ENCODE measurements at places on chromosomes 6 and 20.

GRCh38 chr6:155301867-155302266 lies 12.4 kb downstream of the TFB1M start:
- no peak overlapping the region for H3K27ac ChIP-seq
- H3K36me3 ChIP-seq: peaks cover 5% of the 10 kb centered on the region
- H3K4me3 ChIP-seq: no peak overlapping the region
- peaks cover 1% of the 10 kb centered on the region for H3K4me1 ChIP-seq
- no peaks in the 10 kb centered on the region for H3K27me3 ChIP-seq

DNA sequence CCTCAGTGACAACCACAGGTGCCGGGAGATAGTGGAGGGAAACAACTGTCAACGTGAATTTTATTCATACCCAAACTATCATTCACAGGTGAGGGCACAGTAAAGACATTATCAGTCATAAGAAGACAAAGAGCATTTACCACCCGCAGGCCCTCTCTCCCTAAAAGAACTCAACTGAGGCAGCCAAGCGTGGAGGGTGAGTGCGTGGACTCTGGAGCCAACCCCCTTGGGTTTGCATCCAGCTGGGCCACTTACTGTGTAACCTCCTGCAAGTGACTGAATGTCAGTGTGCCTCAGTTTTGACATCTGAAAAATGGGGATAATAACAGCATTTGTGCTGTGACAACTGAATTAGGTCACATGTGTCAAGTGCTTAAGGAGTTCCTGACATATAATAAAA lies 70.6 kb upstream of the KCNK16 start:
- no peak overlapping the region for H3K4me3 ChIP-seq
- H3K36me3 ChIP-seq: no peaks in the 10 kb centered on the region
- H3K27ac ChIP-seq: no peak overlapping the region
- no peaks in the 10 kb centered on the region for H3K27me3 ChIP-seq
- H3K4me1 ChIP-seq: peaks cover 10% of the 10 kb centered on the region
- no peak for DNase-seq

- H3K27ac ChIP-seq: no peak overlapping the region
- no peaks in the 10 kb centered on the region for H3K4me1 ChIP-seq
- no peak for DNase-seq
- H3K36me3 ChIP-seq: no peaks in the 10 kb centered on the region
- no peaks in the 10 kb centered on the region for H3K27me3 ChIP-seq
These were observed 23.4 kb upstream of the DEFB125 start for GRCh38 chr20:64026-64603.

DNA sequence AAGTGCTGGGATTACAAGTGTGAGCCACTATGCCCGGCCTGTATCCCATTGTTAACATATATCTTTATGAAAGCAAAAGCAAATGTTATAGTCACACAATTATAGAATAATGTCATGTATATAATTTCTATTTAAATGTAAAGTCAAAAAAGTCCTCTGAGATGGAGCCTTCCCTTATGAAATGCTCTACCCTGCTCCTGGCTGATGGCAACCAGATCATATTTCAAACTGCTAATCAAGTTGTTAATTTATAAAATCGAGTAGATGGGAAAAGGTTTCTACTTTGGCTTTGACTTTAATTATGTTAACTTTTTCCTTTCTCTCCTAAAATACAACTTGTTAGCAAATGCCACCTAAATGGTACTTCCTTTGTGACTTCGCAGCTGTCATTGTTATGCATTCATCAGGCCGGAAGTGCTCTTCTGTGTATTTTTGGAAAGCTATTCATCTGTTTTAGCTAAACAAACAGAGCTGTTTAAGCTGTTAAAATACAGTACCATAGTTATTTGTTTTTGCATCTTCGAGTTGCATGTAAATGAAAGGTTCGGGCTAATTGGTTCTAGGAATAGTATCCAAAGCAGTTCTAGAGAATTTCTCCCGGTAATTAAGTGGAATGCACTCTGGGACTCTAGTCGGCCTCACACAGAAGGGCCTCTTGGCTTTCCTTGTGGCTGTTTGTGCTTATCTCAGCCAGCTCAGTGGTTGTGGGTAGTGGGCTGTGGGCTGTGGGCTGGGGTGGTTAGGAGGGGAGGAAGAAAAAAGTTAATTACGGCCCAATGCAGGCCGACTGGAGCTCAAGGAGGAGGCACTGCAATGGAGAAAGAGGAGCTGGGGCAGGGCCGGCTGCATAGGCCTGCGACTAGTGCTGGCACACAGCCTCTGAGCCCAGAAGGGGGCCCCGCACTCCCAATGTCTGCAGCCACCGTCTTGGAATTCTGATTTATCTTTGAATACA lies 34.8 kb downstream of the SLC35D3 start:
- DNase-seq: peak; percentile 15
- no peaks in the 10 kb centered on the region for H3K27me3 ChIP-seq
- peaks cover 2% of the 10 kb centered on the region for H3K4me1 ChIP-seq

DNA sequence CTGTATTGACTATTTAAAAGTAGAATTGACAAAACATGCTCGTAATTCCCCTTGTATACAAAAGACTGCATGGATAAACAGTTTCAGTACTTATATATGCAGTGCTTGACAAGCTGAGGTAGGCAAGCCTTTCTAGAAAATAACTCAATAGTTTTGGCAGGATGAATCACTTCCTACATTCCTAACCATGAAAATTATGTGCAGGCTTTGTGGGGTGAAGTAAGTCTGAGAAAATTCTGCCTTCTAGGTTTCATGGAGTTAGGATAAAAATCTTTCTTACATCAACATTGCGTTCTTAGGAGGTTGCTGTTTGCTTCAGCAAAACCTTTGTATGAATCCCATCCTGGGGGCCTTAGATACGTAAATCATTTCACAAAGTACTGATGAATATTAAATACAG lies 801.4 kb upstream of the EYS start:
- H3K4me1 ChIP-seq: no peaks in the 10 kb centered on the region
- no peak overlapping the region for H3K27ac ChIP-seq
- no peaks in the 10 kb centered on the region for H3K27me3 ChIP-seq
- H3K4me3 ChIP-seq: no peak overlapping the region

DNA sequence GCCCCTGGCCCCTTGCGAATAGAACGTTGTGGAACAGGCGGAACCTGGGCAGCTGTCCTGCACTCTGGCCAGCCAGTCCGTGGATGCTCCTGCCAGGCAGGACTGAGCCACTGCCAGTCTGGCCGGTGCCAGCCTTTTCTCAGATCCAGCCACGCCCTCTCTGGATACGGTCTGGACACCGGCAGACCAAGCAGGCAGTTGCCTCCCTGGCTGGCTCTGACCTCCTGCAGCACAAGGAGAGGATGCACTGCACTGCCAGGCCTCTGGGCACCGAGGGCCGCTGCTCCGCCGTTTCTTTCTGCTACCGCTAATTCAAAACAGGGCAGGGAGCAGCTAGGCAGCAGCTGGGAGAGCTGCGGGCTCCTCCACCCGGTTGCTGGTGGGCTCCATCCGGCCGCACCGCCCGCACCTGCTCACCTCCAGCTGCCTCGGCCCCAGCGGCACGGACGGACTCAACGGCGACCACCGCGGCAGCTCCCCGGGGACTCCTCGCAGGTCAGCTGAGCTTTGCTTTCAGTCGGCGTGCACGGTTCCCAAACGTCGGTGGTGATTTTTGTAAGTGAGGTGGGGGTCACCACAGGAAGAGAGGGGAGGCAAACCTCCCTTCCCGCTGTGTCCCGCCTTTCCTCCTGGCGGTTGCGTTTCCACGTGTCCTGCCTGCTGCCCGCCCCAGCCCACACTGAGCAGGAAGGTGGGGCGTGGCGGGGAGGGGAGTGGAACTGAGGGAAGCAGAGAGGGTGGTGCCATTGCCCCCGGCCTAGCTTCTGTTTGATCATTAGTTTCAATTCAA lies 30.3 kb upstream of the AFDN start:
- no peak overlapping the region for H3K27ac ChIP-seq
- peaks cover 10% of the 10 kb centered on the region for H3K4me1 ChIP-seq
- no peak for DNase-seq
- H3K36me3 ChIP-seq: no peaks in the 10 kb centered on the region

DNA sequence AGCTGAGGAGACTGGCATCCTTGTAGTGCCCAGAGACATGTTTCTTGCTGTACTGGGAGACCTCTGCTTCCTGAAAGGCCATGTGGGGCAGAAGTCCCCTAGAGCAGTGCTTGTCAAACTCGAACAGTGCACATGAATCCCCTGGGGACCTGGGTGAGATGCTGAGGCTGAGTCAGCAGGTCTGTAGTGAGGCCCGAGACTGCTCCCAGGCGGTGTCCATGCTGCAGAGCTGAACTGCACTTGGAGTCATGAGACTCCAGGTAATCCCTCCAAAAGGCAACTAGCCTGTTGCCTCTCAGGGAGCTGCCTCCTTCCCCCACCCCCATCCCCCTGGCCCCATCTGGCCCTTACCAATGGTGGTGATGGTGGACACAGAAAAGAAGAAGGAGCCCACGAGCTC lies 3.7 kb downstream of the KCNK17 start:
- H3K4me3 ChIP-seq: no peak overlapping the region
- no peak overlapping the region for H3K27ac ChIP-seq
- peaks cover 14% of the 10 kb centered on the region for H3K27me3 ChIP-seq
- no peaks in the 10 kb centered on the region for H3K36me3 ChIP-seq

DNA sequence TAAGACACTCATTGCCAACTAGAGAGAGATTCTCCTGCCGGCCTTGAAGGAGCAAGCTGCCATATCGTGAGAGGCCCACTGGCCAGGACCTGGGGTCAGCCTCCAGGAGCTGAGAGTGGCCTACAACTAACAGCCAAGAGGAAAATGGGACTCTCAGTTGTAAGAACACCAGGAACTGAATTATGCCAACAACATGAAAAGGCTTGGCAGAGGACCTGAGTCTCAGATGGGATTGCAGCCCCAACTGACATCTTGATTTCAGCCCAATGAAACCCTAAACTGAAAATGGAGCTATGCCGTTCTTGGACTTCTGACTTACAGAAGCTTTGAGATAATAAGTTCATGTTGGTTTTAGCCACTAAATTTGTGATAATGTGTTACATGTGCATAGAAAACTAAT lies 193.5 kb upstream of the LRFN2 start:
- no peaks in the 10 kb centered on the region for H3K27me3 ChIP-seq
- H3K4me3 ChIP-seq: no peak overlapping the region
- no peaks in the 10 kb centered on the region for H3K4me1 ChIP-seq
- no peaks in the 10 kb centered on the region for H3K36me3 ChIP-seq
- no peak for DNase-seq
- no peak overlapping the region for H3K27ac ChIP-seq

GRCh38 chr6:4777394-4777935 lies 1.3 kb downstream of the CDYL start:
- peak overlapping the region; percentile 89 for H3K4me3 ChIP-seq
- H3K4me1 ChIP-seq: peaks cover 4% of the 10 kb centered on the region
- no peaks in the 10 kb centered on the region for H3K27me3 ChIP-seq

GRCh38 chr6:18795726-18796125 lies 408.6 kb downstream of the RNF144B start:
- H3K27me3 ChIP-seq: no peaks in the 10 kb centered on the region
- H3K4me1 ChIP-seq: no peaks in the 10 kb centered on the region
- no peaks in the 10 kb centered on the region for H3K36me3 ChIP-seq
- no peak overlapping the region for H3K4me3 ChIP-seq
- H3K27ac ChIP-seq: no peak overlapping the region

- H3K4me3 ChIP-seq: peak overlapping the region; percentile 94
- H3K36me3 ChIP-seq: no peaks in the 10 kb centered on the region
- peaks cover 5% of the 10 kb centered on the region for H3K4me1 ChIP-seq
These were observed 490 bp downstream of the ZNF165 start for GRCh38 chr6:28080631-28081485.

- no peaks in the 10 kb centered on the region for H3K27me3 ChIP-seq
- no peaks in the 10 kb centered on the region for H3K4me1 ChIP-seq
- no peak overlapping the region for H3K27ac ChIP-seq
- H3K36me3 ChIP-seq: no peaks in the 10 kb centered on the region
- H3K4me3 ChIP-seq: no peak overlapping the region
- DNase-seq: no peak
These were observed 428.4 kb upstream of the PLCB4 start for GRCh38 chr20:8640461-8640860.

- H3K4me1 ChIP-seq: peaks cover 19% of the 10 kb centered on the region
- H3K36me3 ChIP-seq: no peaks in the 10 kb centered on the region
- H3K4me3 ChIP-seq: no peak overlapping the region
- DNase-seq: no peak
- H3K27me3 ChIP-seq: no peaks in the 10 kb centered on the region
- no peak overlapping the region for H3K27ac ChIP-seq
These were observed 23.9 kb upstream of the NAA20 start for GRCh38 chr20:19992996-19993908.

- no peaks in the 10 kb centered on the region for H3K4me1 ChIP-seq
- H3K27ac ChIP-seq: no peak overlapping the region
- H3K36me3 ChIP-seq: no peaks in the 10 kb centered on the region
- DNase-seq: no peak
- H3K4me3 ChIP-seq: peak overlapping the region; percentile 97
These were observed 842 bp downstream of the SLC25A27 start for GRCh38 chr6:46653439-46654195.

DNA sequence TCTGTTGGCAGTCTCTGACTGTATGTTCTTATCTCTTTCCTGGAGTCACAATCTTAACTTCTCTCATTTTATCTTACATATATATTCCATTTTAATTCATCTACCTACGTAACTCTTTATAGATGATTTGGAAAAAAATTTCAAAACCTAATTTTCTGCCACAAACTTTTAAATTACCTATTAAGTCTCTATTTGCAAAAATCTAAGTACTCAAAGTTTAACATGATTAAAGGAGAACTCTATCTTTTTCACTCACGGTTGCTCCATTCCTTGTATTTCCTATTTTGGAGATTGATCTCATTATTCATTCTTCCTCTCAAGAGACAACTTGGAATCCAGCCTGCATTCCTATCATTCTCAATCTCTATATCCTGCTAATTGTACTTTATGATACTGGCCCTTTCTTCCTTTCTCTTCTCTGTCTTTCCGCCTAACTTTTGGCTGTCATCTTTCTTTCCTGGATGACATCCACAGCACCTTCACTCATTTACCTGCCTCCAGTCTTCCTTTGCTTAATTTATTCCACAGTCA lies 1071.1 kb upstream of the CITED2 start:
- no peaks in the 10 kb centered on the region for H3K36me3 ChIP-seq
- no peak overlapping the region for H3K4me3 ChIP-seq
- no peak for DNase-seq
- H3K27me3 ChIP-seq: no peaks in the 10 kb centered on the region

DNA sequence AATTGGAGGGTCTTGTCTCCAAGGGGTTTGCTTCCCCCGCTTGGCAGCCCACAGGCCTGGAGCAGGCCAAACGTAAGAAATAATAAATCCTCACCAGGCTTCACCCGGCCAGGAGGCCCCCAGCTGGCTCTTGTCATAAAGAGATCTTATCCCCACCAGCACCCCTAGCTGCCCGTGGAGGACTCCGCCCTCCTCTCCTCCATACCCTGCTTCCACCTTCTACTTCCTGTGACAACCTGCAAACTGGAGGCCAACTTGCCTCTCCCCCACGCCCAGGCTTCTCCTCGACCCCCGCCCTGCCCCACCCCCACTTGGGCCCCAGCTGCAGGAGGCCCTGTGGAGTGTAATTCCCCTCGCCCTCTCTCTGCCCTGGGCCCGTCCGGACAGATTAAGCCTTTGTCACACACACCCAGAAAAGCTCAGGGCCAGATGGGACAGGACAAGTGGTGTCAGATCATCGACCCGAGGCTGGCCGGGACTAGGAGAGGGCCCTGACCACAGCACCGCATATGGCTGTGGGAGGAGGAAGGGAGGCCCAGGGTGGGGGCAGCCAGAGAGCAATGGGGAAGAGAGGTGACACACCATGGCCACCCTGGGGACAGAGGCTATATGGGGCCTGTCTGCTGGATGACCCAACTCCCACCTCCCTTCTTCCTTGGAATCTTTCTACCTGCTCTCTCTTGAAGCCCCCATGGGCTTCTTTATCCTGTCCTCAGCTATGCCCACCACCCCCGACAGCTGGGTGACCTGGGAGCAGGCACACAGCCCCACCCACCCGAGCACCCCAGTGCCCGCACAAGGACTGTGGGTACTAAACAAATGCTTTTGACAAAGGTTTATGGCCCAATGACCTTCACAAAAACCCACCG lies 3.9 kb downstream of the NOL4L start:
- no peaks in the 10 kb centered on the region for H3K36me3 ChIP-seq
- peaks cover 21% of the 10 kb centered on the region for H3K4me1 ChIP-seq
- H3K27ac ChIP-seq: peak overlapping the region; percentile 13
- H3K27me3 ChIP-seq: peaks cover 9% of the 10 kb centered on the region
- DNase-seq: no peak

All from neuronal stem cell (in vitro differentiated cells).